ENCODE measurements at places on chromosomes 6 and 20. TPM values are rescaled to one million over a fixed set of nuclear protein-coding genes. Genes with fewer than 3 reads are reported as not detected.

The ADGB gene
- not detected for total RNA-seq

The NR2E1 gene
- total RNA-seq = 0.09 TPM

The NOTCH4 gene
- 0.63 TPM for total RNA-seq

The PSORS1C2 gene
- total RNA-seq = not detected

The TFAP2D gene
- total RNA-seq = not detected

The SPTLC3 gene
- total RNA-seq = not detected

The VGLL2 gene
- not detected for total RNA-seq

The TAGAP gene
- total RNA-seq = not detected

The SLC22A16 gene
- not detected for total RNA-seq

The FAM83D gene
- total RNA-seq = 75.0 TPM

The C6orf141 gene
- 13.5 TPM for total RNA-seq

The TMC2 gene
- not detected for total RNA-seq

The ADGRF1 gene
- 0.05 TPM for total RNA-seq

The OGFR gene
- 49.1 TPM for total RNA-seq

The BANF2 gene
- total RNA-seq = not detected

The EZR gene
- 375 TPM for total RNA-seq

The HSPA1L gene
- 1.4 TPM for total RNA-seq

The SLC22A1 gene
- total RNA-seq = 1.7 TPM

The KHDC1L gene
- total RNA-seq = 0.32 TPM

The OR2B6 gene
- total RNA-seq = not detected

The PLN gene
- not detected for total RNA-seq

The MYO6 gene
- total RNA-seq = 8.9 TPM

The CLPSL1 gene
- total RNA-seq = not detected

The MYLIP gene
- total RNA-seq = 2.8 TPM

The MAD2L1BP gene
- total RNA-seq = 34.6 TPM

The BNIP5 gene
- not detected for total RNA-seq

The C2 gene
- total RNA-seq = not detected

The PSORS1C1 gene
- 3.7 TPM for total RNA-seq

The TSHZ2 gene
- total RNA-seq = not detected

The AK9 gene
- 1.1 TPM for total RNA-seq

The KIFC1 gene
- total RNA-seq = 49.0 TPM

The CST7 gene
- not detected for total RNA-seq

The CEP162 gene
- 1.5 TPM for total RNA-seq

The DEFB125 gene
- not detected for total RNA-seq

The PNPLA1 gene
- total RNA-seq = not detected

The THBD gene
- total RNA-seq = 71.5 TPM

The STK35 gene
- total RNA-seq = 14.1 TPM

The CASS4 gene
- 0.08 TPM for total RNA-seq

The FABP7 gene
- not detected for total RNA-seq

All from A549 treated with ZK216348 at 1 μM for 4 hours (cell line).